GM10248 (cell line): ENCODE measurements at places on chromosomes 4 and X.

DNA sequence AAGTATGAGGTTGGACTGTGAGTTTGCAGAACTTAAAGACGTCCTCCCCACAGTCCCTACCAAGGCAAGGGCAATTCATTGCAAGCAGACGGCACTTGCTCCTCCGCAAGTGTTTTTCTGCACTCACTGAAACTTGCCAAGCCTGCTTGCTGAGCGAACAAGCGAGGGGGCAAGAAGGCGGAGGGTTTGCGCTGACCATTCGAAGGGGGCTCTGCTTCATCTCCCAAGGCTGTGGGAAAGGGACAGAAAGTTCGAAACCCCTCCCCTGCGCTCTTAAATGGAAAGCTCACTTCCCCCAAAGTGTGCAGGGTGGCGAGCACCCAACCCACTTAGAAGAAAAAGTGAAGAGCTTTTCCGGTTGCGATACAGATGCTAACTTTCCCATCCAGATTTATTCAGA lies 1.4 kb downstream of the MID1 start:
- DNase-seq: no peak

- DNase-seq: no peak
Observed at GRCh38 chr4:175789647-175790046, 22.4 kb downstream of the GPM6A start.

- DNase-seq: no peak
Observed at GRCh38 chr4:189305500-189305899, 635.2 kb upstream of the FRG1 start.

GRCh38 chrX:34918856-34919255 lies 23.7 kb upstream of the FAM47B start:
- no peak for DNase-seq

DNA sequence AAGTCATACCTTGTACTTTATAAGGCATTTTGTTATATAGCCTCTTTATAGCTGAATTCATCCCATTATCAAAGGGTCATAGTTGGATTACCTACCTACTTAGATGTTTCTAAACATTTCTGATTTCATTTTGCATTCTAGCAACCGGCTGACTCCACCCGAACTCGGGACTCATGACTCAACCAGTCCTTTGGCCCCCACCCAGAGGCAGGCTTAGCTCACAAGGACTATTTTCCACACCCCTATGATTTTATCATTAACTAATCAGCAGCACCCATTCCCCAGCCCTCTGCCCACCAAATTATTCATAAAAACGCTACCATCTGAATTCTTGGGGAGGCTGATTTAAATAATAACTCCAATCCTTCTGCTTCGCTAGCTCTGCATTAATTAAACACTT lies 79.9 kb upstream of the EGFL6 start:
- DNase-seq: no peak

DNA sequence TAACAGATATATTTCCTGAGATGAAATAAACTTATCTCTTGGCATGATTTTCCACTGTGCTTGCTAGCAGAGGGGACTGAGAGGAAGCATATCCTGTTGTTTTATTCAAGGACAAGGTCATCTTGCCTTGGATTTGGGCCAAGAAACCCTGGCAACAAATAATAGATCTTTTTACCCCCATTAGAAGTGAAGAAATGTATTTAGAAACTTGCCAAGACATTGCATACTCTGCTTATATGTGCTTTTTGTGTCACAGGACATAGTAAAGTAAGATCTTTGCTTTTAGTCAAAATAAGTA lies 170.2 kb downstream of the RAPGEF2 start:
- DNase-seq: no peak

DNA sequence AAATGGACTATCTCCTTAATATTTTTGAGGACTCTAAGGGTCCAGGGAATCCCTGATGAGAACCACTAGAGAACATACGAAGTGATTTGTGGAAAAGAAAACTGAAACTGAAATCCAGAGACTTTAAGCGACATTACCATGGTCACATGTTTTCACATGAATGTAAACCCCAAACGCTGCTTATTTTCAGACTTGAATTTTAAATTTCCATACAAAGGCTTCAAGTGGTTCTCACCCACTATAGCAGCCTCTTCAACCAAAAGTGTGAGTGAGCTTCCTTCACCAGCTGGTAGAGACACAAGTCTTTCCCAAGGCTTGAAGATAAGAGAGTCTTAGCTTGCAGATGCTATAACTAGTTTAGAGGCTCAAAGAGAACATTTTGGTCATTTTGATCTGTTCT lies 232.7 kb downstream of the MGST2 start:
- DNase-seq: peak; percentile 19

- no peak for DNase-seq
Observed at GRCh38 chrX:111507933-111508332, 3.5 kb upstream of the SERTM2 start.

GRCh38 chrX:10103023-10103422 lies 53.8 kb upstream of the CLCN4 start:
- no peak for DNase-seq

DNA sequence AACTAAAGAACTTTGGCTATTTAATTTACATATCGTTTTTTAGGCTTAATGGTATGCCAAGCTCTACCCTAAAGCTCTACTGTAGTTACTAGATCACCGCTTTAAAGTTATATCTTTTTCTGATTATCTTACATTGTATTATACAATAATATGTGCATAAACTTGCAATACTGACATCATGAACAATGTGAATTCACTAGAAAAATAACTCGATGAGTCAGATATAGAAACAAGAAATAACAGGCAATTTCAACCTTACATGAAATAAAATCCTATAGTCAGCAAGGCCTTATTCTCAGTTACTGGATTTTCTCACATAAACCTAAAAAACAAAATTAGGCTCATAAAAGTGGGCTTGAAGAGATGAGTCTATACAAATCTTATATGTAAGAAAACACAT lies 32.5 kb downstream of the PDGFC start:
- no peak for DNase-seq

GRCh38 chr4:15864651-15865566 lies 73.6 kb downstream of the FGFBP1 start:
- DNase-seq: no peak

- no peak for DNase-seq
Observed at GRCh38 chr4:125434136-125434535, 119.4 kb downstream of the FAT4 start.

GRCh38 chrX:4239650-4240540 lies 526.4 kb upstream of the PRKX start:
- no peak for DNase-seq

GRCh38 chr4:176271749-176272148 lies 2.7 kb upstream of the ASB5 start:
- DNase-seq: no peak

GRCh38 chrX:55867708-55868107 lies 150.2 kb downstream of the RRAGB start:
- no peak for DNase-seq

DNA sequence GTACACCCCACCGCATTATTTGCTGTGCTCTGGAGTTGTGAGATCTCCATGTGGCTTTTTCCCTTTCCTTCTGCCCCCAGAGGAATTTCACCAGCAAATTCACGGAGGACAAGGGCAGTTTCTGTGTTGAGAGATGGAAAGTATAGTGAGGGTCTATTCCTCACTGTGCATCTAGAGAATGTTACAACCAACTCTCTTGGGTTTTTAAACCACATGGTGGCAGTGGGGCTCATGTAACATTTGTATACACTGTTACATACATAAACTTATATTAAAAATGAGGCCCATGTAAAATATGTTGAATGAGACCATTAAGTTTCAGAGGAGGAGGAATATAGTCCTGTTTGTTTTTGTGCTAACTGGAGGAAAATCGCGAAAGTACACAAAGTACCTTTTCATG lies 909 bp upstream of the PRKG2 start:
- DNase-seq: no peak

- peak; percentile 82 for DNase-seq
Observed at GRCh38 chr4:110622841-110623717, at the start of gene PITX2. Gene PITX2, minus strand, starts transcription at chr4:110623077. Its CDS starts 617 bp downstream, at chr4:110622460.

GRCh38 chr4:184310881-184311709 lies 93.4 kb upstream of the ENPP6 start:
- no peak for DNase-seq

DNA sequence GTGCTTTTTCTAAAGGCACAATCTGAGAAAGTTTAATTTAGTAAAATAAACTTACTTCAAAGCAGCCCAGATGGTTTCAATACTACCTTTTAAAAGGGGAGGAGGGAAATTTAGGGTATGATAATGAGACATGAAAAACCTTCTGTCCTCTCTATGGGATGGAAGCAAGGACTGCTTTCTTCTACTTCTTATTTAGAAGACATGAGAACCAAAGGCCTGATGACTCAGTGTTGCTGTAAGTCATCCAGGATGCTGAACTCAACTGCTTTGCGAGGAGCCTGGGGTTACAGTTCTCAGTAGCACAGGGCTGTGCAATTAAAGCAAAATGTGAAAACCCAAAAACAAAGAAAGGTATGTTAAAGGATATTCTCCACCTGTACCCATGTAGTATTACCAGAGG lies 140.8 kb upstream of the EDNRA start:
- DNase-seq: no peak

- DNase-seq: no peak
Observed at GRCh38 chr4:140158365-140159030, 4.5 kb upstream of the MAML3 start.

DNA sequence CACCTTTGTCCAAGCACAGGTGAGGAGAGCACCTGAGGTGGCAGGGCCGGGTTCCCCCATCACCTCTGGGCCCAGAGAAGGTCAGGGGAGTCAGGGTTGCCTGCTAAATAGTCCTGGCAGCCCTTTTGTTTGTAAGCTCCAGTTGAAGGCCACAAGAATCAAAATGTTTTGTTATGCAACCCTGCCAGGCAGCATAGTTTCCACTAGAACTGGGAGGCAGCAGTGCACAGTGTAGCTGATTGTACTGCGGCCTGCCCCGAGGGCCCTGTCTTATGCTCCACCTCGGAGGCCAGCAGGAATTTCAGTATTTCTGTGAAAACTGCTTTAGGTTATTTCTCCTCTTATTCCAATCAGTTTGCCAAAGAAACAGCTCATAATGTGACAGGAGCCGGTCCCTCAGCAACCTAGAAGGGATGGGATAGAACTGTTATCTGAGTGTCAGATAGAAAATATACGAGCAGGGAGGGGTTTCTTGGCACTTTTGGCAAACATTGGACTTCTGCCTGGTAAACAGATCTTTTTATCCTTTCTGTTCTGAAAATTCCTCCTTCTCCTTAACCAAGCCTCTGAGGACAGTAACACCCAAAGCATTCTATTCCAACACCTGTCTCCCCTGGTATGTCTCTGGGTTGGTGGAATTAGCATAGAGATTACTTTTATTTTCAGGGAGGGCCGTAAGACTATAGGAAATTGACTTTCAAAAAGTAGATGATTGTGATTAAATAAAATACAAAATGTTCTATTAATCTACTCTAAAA lies 93.6 kb downstream of the LNX1 start:
- DNase-seq: no peak

- no peak for DNase-seq
Observed at GRCh38 chr4:102522031-102522440, 20.9 kb downstream of the NFKB1 start.

GRCh38 chr4:119313237-119313636 lies 8.7 kb downstream of the FABP2 start:
- DNase-seq: no peak

DNA sequence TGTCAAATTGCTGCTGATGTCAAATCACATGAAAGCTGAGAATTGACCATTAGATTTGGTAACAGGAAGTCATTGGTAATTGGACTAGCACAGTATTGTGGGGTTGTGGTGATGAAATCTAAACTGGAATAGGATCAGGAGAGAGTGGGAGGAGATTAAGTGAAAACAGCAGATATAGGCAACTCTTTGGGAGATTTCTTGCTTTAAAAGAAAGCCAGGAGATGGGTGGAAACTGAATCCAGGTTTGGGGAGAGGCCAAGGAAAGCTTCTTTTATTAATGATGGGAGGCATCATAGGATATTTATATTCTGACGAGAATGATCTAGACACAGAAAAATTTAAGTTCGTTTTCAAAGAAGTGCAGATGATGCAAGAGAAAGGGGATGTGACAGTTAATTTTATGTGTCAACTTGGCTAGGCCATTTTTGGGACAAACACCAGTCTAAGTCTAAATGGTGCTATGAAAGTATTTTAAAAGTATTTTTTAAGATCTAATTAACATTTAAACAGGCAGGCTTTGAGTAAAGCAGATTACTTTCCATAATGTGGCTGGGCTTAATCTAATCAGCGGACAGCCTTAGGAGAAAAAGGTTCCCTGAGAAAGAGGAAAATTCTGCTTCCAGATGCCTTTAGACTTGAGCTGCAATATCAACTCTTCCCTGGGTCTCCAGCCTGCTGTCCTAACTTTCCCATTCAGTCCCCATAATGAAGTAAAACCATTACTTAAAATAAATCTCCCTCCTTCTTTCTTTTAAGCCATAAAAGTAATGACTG lies 24.7 kb downstream of the SEC24D start:
- DNase-seq: no peak

- no peak for DNase-seq
Observed at GRCh38 chr4:112403101-112403945, 106.2 kb downstream of the ALPK1 start.

DNA sequence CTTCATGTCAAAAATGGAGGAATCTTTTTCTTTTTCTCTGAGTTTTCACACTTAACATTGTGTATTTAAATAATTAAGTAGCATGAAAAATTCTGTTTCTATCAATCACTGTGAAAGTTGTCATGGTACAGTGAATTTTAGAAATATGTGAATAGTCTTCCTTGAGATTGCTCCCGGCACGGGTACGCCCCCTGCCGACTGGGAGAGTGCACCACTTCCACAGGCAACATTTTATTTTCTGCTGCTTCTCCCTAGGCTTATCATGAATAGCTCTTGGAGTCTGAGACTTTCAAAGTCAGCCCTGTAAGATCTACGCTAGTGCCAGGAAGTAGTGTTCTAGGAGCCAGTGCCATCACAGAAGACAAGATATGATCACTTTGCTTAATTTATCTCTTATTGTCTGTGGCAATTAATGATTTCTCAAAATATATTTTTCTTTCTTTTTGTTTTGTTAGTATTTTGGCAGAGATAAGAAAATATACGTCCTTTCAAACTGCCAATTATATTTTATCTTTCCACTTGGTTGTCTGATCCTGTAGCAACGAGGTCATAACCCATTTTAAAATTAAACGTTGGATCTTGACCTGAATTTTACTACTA lies 763.8 kb upstream of the AADAT start:
- DNase-seq: peak; percentile 39

DNA sequence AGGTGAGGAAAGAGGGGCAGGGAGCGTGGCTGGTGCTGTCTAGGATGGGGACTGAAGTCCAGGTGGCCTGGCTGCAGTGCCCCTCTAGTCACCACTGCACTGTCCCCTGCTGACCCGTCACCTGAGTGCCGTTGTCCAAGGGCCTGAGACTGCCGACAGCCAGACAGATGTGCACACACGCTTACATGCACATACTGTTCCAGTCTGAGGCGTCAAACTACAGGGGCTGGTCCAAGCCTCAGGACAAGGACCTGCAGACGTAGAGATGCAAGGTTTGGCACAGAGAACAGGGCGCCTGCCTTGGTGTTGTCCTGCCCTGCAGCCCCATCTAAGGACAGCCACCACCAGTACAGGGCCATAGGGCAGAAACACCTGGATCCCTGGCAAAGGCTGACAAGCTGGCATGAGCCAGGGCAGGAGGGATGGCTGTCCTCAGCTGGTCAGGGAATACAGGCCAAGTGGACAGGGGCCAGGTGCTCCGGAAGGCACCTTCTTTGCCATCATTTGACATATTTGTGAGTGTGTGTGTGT lies 1.7 kb downstream of the SLC2A9 start:
- DNase-seq: no peak
